ENCODE measurements at places on chromosomes 6 and 20.

DNA sequence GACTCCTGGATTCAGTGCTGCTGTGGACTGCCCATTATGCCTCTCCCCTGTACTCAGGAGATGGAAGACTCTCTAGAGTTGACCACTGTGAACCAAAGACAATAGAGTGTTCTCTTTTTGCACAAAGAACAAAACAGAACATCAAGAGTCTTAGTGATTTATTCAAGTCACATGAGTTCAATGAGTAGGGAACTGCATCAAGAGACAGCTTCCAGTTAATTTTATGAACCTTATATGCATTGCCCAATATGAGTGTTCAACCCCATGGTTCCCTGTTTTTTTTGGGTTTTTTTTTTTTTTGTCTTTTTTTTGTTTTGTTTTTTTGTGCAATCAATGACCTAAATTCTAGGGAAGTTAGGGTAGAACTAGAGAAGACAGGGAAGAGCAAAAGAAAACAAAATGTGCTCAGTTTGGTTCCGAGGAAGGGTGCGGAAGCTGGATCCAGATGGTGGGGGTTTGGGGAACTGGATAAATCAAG is 224.3 kb downstream of the MAFB start:
- DNase-seq: no peak

DNA sequence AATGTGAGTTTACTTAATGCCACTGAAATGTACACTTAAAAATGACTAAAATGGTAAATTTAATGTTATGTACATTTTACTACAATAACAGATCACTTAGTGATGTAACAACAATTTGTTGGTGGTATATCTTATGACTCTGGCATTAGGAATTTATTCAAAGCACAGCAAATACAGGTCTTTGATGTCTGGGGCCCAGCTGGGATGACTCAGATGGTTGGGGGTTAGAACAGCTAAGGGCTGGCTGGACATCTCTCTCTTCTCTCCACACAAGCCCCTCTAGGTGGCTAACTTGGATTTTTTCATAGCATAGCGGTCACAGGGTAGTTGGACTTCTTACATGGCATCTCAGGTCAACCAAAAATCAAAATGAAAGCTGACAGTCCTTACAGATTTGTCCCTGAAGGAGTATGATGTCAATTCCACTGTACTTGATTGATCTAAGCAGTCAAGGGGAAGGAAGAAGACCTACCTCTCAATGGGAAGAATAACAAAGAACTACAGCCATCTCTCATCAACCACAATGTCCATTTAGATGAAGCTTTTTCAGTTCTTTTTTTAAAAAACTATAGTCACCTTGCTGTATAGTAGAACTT is 37.5 kb upstream of the LCA5 start:
- peak; percentile 90 for DNase-seq

DNA sequence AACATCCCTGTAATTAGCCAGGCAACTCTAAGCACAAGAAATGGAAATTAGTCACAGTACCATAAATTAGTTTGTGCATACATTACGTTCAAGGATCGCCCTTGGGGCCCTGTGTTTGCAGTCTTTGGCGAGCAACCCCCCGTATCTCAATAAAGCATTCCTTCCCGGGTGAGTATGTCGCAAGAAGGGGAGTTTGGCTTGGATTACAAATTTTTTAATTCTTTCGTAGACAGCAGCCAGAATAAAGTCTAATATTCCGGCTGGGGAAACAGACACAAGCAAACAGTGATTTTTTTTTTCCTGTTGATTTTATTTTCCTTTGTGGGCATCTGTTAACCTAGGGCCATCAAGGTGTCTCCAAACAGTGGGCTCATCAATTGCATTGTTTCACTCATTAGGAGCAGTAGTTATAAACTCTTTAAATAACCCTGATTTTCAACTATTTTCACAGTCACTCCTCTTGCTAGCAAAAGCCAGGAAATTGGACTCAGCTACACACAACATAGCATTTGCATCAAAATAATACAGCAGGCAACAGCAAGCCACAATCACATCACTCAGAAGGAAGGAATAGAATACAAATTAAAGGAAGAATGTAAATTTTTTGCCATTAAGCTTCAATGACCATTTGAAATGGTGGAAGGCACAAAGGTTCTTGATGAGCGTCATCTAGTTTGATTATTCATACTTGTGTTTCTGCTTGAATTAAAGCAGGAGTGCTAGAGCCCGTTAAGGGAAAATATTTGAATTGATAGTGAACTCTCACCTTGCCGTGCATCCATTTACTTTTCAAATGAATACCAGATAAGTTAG is 85.3 kb downstream of the LINC00237 start:
- no peak for DNase-seq

GRCh38 chr6:75656479-75656878 is 54.8 kb downstream of the SENP6 start:
- DNase-seq: no peak

- no peak for DNase-seq
These were observed 35.1 kb downstream of the MAP3K5 start for GRCh38 chr6:136757150-136757549.

DNA sequence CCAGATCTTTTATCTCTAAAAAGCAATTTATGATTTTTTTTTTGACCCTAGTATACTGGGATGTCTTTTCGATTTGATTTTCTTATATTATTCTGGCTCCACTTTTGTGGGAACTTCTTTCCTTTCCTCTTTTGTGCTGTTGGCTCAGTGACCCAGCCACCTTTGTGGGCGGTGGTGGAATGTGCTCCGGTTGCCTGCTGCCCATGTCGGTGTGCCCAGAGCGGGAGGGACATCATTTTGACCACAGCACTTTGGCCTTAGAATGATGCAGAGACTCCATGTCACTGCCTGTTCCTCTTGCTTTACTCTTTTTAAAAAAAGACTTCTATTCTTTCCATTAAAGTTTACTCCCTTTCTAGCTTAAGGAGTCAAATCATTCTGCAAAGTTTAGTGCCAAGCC is 198.0 kb downstream of the FARS2 start:
- no peak for DNase-seq

- no peak for DNase-seq
These were observed 65.0 kb upstream of the IFNGR1 start for GRCh38 chr6:137283940-137284810.
